ENCODE measurements at places on chromosomes 7 and 10.

GRCh38 chr7:15503603-15504290 is 58.1 kb downstream of the AGMO start:
- no peak for DNase-seq

DNA sequence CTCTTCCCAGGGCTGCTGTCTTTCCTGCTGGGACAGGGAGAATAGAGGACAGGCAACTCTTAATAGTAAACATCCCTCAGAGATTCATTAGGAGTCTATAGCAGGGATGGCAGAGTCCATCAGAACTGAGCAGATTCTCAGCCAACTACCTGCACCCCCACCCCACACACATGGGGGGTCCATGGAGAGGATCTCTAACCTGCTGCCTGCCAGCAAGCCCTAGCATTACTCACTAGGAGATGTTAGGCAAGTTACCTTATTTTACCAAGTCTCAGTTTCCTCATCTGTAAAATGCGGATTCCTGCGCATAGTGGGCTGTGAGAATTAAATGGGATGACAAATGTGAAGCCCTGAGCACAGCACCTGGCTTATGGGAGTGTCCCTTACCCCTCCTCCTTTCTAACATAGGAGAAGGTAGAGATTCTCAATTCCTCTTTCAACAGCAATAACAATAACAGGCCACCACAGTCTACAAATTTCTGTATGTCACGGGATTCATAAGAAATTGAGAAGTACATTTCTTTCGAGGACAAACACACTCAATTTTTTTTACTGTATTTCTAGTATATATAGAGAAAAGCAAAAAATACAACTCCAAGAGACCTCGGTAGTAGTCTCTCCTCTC is 23.8 kb upstream of the WDR11 start:
- DNase-seq, result no peak

DNA sequence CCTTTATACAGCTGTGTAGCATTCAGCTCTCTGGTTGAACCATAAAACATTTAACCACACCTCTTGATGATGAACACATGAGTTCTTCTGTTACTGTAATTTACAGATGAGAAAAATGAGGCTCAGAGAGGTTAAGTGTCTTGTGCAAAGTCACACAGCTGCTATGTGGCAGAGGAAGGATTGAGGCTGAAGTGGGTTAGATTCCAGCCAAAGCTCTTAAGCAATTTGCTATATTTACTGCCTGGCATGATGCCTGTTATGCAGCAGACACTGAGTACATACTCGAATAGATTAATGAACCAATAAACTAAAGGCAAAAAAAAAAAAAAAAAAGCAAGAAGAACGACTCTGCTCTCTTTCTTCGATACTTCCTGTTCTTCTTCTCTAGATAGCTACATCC is 35.7 kb downstream of the GFRA1 start:
- no peak for DNase-seq

GRCh38 chr10:6036861-6037321 is 25.3 kb downstream of the IL2RA start:
- no peak for DNase-seq

- no peak for DNase-seq
Observed at GRCh38 chr10:48880016-48880705, 59.5 kb downstream of the LRRC18 start.

- DNase-seq, result no peak
Observed at GRCh38 chr7:79149831-79150230, 303.6 kb downstream of the MAGI2 start.

GRCh38 chr10:110513949-110514348 is 16.2 kb downstream of the DUSP5 start:
- no peak for DNase-seq

DNA sequence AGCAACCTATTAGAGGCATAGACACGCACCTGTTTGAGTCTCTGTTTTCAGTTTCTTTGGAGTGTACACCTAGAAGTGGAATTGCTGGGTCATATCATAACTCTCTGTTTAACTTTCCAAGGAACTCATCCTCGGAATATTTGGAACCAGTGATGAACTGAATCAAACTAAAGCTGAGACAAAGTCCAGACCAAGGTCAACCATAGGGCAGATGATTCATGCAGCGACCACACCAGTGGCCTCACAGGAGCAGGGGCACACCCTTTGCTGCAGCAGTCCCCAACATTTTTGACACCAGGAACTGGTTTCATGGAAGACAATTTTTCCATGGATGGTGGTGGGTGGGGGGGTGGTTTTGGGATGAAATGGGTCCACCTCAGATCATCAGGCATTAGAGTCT is 4.9 kb upstream of the OPTN start:
- DNase-seq, result no peak
